Pancreas (tissue), 10 donors: ENCODE measurements at places on chromosomes 7 and 10.

GRCh38 chr10:121732656-121733445, 134.6 kb upstream of the FGFR2 start:
- DNase-seq, result no peak

DNA sequence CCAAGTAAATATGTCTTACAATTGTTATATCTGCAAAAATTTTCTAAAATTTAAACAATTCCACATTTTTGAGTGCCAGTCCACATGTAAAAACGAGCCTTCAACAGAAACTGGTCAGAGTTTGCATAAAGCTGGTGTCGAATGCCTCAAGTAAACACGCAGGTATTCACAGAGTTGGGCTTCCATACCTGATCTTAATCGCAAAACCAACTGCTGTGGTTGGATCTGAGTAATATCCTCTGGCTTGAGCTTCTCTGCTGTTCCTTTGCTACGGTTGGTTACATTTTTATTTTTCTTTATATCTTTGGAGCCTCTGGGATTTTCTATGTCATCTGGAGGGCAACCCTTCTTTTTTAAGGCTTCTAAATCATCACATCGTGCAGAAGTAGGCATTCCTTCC, 28.4 kb downstream of the ITGB1 start:
- DNase-seq, result no peak

GRCh38 chr10:113341138-113341537, 211.7 kb upstream of the HABP2 start:
- no peak for DNase-seq

- DNase-seq, result no peak
Measured at GRCh38 chr7:147432079-147432478, 1158.5 kb upstream of the C7orf33 start.

GRCh38 chr10:75765789-75766096, 334.3 kb downstream of the LRMDA start:
- no peak for DNase-seq

DNA sequence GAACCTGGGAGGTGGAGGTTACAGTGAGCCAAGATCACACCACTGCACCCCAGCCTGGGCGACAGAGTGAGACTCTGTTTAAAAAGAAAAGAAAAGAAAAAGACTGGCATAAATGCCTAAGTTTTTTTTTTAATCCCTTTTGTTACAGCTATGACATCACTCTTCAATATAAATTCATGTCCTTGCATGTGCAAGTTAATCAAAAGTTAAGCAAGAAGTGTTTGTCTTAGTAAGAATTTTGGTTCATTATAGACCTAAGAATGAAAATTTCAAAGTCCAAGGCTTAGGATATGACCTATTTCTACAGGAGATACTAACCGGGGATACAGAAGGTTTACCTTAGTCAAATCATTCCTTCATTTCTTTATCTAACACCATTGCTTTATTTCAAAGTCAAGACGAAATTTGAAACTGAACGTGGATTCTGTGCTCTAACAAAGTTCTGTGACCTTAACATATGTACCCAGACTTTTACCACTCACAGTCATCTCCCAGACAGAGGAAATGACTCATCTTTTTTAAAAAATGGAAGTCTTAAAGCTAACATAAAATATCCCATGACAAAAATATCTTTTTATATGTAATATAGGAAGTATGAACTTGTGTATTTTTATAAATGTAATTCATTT, 29.3 kb upstream of the ITGB8 start:
- no peak for DNase-seq
